ENCODE measurements at places on chromosomes 5 and 9. TPM values are rescaled to one million over a fixed set of nuclear protein-coding genes. Genes with fewer than 3 reads are reported as not detected.

Gene WNK2
- total RNA-seq: 1.2 TPM

- no peak for DNase-seq
- no peaks in the 10 kb centered on the region for H3K4me1 ChIP-seq
- H3K27me3 ChIP-seq: no peaks in the 10 kb centered on the region
- no peak overlapping the region for H3K4me3 ChIP-seq
- H3K27ac ChIP-seq: no peak overlapping the region
These were observed 16.9 kb downstream of the S1PR3 start for GRCh38 chr9:89008055-89008743.

GRCh38 chr9:83340451-83340850 lies 197.8 kb downstream of the FRMD3 start:
- H3K27me3 ChIP-seq: no peaks in the 10 kb centered on the region
- peaks cover 1% of the 10 kb centered on the region for H3K36me3 ChIP-seq

Gene TBC1D13
- 14.6 TPM for total RNA-seq

Gene ADAMTS12
- total RNA-seq: not detected

Gene MCTP1
- total RNA-seq: not detected

GRCh38 chr5:39702928-39703327 lies 278.1 kb upstream of the DAB2 start:
- H3K27ac ChIP-seq: no peak overlapping the region
- no peak for DNase-seq
- no peak overlapping the region for H3K4me3 ChIP-seq
- peaks cover 5% of the 10 kb centered on the region for H3K27me3 ChIP-seq

GRCh38 chr9:33306037-33306436 lies 15.7 kb downstream of the NFX1 start:
- peak; percentile 59 for DNase-seq
- H3K27ac ChIP-seq: no peak overlapping the region
- H3K4me3 ChIP-seq: no peak overlapping the region
- peaks cover 25% of the 10 kb centered on the region for H3K4me1 ChIP-seq

Gene RABL6
- 83.4 TPM for total RNA-seq

DNA sequence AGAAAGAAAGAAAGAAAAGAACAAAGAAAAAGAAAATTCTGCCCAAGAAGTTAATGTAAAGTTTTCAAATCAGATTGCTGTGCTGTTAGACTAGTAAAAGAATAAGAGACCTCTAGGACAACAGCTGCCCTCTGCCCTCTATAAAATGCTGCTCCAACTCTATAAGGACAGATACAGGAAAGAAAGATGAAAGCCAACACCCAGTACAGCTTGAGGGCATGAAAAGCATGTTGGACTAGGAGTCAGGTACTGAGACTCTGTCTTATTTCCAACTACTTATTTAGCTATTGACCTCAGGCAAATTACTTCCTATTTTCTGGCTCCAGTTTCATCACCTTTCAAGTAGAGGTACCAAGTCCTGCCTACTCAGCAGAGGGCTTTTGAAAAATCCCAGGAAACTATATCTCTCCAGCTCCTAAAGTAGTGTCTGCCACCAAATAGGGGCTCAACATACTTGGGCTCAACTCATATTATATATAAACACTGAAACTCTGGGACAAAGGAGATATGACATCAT lies 5.7 kb downstream of the HBEGF start:
- H3K27ac ChIP-seq: peak overlapping the region; percentile 8
- H3K4me3 ChIP-seq: no peak overlapping the region
- peaks cover 44% of the 10 kb centered on the region for H3K4me1 ChIP-seq
- H3K36me3 ChIP-seq: peaks cover 30% of the 10 kb centered on the region
- no peaks in the 10 kb centered on the region for H3K27me3 ChIP-seq
- DNase-seq: no peak

DNA sequence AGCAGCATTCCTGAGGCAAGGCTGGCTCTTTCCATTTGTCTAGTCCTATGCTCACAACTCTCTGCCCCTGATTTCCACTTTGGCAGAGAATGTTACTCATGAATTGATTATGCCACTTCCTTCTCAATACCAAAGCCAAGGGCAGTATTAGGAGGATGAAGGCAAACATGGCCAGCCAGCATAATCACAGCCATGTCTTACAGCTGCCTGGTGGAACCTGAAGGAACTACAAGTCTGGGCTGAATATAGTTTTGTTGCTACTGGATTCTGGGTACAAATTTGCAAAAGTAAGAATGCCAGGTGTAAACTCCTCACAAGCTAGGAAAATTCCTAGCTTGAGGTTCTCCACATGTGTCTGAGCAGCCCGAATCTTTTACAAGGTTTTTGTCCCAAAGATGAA lies 4.2 kb downstream of the SIL1 start:
- H3K4me3 ChIP-seq: no peak overlapping the region
- peak; percentile 12 for DNase-seq
- H3K36me3 ChIP-seq: peaks cover 23% of the 10 kb centered on the region
- no peaks in the 10 kb centered on the region for H3K27me3 ChIP-seq
- H3K27ac ChIP-seq: no peak overlapping the region

DNA sequence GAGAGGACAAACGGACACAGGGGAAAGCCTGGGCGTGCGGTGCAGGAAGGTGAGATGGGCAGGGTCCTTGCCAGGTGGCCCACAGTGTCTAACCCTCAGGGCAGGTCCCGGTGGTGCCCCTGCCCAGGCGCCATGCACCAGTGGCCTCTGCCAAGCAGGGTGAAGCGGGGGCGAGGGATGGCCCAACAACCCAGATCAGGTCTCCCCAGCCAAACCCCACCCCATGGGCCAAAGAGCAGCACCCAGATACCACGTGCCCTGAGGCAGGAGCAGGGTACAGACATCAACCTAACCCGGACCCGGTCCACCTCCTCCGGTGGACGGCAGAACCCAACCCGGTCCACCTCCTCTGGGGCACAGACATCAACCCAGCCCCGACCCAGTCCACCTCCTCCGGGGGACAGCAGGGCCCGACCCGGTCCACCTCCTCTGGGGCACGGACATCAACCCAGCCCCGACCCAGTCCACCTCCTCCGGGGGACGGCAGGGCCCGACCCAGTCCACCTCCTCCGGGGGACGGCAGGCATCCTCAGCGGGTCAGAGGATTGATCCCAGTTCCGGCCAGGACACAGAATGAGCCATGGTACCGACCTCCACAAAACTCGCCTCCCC lies 12.8 kb downstream of the SLC12A7 start:
- H3K4me3 ChIP-seq: no peak overlapping the region
- no peaks in the 10 kb centered on the region for H3K27me3 ChIP-seq
- H3K4me1 ChIP-seq: peaks cover 8% of the 10 kb centered on the region
- H3K36me3 ChIP-seq: no peaks in the 10 kb centered on the region
- H3K27ac ChIP-seq: no peak overlapping the region

Gene SLC1A1
- total RNA-seq: not detected

Gene C6
- not detected for total RNA-seq

DNA sequence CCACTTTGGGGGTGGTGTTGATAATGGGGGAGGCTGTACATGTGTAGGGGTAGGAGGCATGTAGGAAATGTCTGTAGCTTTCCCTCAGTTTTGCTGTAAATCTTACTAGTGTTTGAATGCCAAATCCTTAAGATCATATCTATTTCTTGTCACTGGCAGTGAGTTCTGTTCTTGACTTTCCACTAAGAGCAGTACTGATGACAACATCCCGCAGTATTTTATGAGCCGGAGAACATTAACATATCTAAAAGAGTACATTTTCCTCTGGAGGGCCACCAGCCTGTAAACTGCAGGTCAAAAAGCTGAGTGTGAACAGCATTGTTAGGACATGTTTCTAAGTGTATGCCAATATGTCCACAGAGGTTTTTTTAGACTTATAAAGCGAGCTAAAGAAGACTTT lies 2.5 kb upstream of the HSPB3 start:
- H3K4me3 ChIP-seq: no peak overlapping the region
- no peaks in the 10 kb centered on the region for H3K36me3 ChIP-seq
- no peak for DNase-seq
- no peak overlapping the region for H3K27ac ChIP-seq
- peaks cover 9% of the 10 kb centered on the region for H3K27me3 ChIP-seq

- no peak for DNase-seq
- no peak overlapping the region for H3K27ac ChIP-seq
- peaks cover 5% of the 10 kb centered on the region for H3K4me1 ChIP-seq
- no peak overlapping the region for H3K4me3 ChIP-seq
- no peaks in the 10 kb centered on the region for H3K36me3 ChIP-seq
These were observed 170.4 kb downstream of the SYK start for GRCh38 chr9:90972057-90972456.

Measured in activated CD4-positive, alpha-beta memory T cell treated with anti-CD3 and anti-CD28 coated beads for 36 hours (primary cell).